Left lobe of liver (tissue), 2 donors: ENCODE measurements at places on chromosomes 12 and 14. TPM values are rescaled to one million over a fixed set of nuclear protein-coding genes. Genes with fewer than 3 reads are reported as not detected.

The ENDOU gene
- total RNA-seq = not detected

The CLEC1A gene
- total RNA-seq = 0.70 TPM

The ATL1 gene
- 0.48 TPM for total RNA-seq

The IL31 gene
- total RNA-seq = not detected

The CMA1 gene
- not detected for total RNA-seq

The FIGNL2 gene
- 0.68 TPM for total RNA-seq

The ST8SIA1 gene
- not detected for total RNA-seq

The PRDM4 gene
- total RNA-seq = 7.6 TPM

The OVCH1 gene
- not detected for total RNA-seq

The PPM1H gene
- 8.0 TPM for total RNA-seq

The CLEC1B gene
- total RNA-seq = 10.7 TPM

The APOF gene
- total RNA-seq = 188 TPM

The KRT86 gene
- total RNA-seq = not detected

The RNASE1 gene
- total RNA-seq = 21.4 TPM

The CYP46A1 gene
- 1.5 TPM for total RNA-seq

The PLEKHD1 gene
- total RNA-seq = not detected

The IFNG-AS1 gene
- total RNA-seq = not detected
